ENCODE measurements at places on chromosomes 2 and 18.

DNA sequence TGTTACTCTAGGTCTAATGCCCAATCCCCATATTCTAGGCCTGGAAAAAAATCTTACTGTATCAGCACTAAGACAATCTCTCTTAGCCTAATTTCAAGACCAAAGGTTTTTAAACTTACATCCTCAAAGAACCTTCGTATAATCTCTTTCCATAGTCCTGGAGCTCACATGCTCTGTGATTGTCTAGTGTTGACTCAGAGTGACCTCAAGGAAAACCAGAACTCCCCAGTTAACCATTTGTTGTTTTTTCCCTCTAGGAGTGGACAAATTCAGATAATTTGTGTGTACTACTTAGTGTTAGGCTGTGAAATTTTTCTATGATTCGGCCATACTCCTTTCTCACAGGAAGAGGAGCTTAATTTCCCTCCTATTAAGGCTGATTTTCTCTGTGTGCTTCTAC, 536.1 kb downstream of the SLC4A3 start:
- peak; percentile 56 for DNase-seq

DNA sequence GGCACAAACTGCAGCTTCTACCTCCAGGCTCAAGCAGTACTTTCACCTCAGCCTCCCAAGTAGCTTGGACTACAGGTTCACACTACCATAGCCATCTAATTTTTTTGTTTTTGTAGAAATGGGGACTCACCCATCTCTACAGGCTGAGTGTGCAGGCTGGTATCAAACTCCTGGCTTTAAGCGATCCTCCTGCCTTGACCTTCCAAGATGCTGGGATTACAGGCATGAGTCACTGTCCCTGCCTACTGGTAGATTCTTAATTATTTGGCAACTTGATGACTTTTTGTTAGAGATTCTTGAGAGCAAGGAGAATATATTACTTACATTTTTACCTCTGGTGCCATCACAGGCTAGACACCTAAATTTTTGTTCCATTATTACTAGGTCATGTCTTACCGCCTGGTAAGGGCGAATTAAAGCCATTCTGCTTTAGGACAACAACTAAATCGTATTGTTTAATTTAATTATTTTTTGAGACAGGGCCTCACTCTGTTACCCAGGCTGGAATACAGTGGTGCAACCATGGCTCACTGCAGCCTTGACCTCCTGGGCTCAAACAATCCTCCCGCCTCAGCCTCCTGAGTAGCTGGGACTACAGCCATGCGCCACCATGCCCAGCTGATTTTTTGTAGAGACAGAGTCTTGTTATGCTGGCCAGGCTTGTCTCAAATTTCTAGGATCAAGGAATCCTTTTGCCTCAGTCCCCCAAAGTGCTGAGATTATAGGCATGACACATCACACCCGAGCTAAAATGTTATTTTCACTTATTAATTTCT, 15.7 kb downstream of the DYNC1I2 start:
- DNase-seq, result peak; percentile 71

GRCh38 chr2:182949052-182949451, 82.6 kb upstream of the FRZB start:
- no peak for DNase-seq

DNA sequence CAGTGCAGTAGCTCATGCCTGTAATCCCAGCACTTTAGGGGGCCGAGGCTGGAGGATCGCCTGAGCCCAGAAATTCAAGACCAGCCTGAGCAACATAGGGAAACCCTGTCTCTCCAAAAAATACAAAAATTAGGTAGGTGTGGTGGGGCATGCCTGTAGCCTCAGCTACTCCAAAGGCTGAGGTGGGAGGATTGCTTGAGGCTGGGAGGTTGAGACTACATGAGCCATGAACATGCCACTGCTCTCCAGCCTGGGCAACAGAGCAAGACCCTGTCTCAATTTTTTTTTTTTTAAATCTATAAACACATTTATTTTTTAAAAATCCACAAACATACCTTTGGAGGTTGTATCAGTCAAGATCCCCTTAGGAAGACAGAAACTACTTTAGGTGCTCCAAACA, 326.3 kb downstream of the EPHA4 start:
- no peak for DNase-seq

DNA sequence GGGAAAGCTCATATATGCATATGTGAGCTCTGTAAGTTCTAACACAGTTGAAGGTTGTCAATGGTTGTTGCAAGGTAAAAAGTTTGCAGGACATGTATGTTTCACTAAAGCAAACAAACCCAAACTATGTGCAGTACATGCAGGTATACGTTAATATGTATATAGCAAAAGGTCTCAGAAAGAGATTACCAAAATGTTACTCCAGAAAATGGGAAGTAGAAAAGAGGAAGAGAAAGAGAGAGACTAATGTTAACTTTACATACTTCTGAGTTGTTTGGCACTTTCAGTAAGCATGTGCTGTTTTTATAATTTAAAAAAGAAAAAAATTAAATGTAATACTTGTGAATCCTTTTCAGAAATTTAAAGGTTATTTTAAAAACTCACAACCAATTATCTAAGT, 32.8 kb upstream of the PEX13 start:
- DNase-seq, result no peak

DNA sequence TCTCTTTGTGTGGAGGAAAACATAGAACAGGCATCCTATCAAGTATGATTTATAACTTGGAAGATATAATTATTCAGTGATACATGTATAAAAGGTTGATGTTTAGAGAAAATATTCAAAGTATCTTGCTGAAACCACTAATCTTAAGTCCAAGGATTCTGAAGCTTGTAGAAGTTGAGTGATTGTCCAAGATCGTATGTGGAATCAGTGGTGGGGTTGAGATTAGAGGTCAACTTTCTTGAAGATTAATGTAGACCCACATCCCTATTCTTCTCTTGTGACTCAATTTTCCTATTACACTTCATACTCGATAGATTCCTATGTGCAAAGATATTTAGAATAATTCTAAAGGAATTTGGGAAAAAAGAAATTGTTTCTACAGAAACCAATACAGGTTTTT, 1565.9 kb upstream of the ACVR2A start:
- no peak for DNase-seq

Data from fibroblast of mammary gland (primary cell).